ENCODE measurements at places on chromosomes 3 and 15.

GRCh38 chr15:35061161-35061824 is 23.8 kb downstream of the NANOGP8 start:
- no peak for DNase-seq

DNA sequence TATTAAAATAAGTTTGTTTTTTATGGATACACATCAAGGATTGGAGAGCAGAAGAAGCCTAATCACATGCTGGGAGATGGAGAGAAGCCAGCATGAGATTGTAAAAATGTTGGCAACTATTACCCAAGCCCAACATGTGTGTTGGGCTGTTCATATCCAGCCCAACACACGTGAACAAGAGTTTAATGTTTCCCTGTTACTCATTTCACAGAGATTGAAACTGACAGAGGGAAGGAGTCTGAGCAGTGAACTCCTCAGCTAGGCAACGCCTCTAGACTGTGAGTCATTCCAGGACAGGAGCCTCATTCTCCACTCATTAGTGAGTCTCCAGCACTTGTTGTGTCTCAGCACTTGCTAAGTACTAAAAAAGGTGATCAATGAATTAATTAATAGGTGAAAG is 43.2 kb upstream of the CMSS1 start:
- DNase-seq, result no peak

DNA sequence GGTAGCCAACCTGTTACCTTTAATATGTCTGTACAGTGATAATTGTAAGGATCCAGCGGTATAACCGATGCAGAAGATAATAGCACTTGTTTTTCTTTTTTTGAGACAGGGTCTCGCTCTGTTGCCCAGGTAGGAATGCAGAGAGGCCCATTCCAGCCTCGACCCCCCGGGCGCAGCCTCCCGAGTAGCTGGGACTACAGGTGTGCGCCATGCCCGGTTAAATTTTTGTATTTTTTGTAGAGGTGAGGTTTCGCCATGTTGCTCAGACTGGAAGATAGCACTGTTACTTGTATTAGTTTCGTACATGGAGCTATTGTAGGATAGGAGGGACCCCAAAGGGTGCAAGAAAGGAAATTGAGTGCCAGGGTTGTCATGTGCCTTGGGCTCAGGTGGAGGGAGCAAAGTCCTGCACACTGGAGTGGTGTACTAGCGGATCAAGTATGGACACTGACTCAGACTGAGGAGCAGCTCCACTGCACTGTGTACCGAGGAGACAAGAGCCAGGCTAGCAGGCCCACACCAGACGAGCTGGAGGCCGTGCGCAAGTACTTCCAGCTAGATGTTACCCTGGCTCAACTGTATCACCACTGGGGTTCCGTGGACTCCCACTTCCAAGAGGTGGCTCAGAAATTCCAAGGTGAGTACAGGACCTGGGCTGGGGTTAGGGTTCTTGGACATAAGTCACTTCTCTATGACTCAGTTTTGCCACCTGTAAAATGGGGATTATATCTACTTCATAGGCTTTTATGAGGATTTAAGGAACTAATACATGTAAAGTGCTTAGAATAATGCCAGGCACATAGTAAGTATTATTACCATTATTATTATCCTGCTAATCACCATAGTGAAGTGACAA is 1.0 kb downstream of the OGG1 start:
- DNase-seq, result no peak

DNA sequence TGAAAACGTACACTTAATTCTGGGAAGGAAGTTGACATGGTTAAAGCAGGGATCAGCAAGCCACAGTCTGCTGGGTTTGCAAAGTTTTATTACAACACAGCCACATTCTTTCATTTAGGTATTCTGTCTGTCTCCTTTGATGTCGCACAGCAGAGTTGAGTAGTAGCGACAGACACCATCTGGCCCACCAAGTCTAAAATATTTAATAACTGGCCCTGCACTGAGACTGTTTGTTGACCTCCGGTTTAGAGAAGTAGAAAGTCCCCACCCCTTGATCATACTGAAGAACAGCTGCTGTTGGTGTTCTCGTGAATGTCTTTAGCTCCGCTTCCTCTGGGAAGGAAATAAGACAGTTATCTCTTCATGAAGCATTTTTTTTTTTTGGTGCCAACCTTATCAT is 66.2 kb downstream of the MCTP2 start:
- DNase-seq, result no peak

DNA sequence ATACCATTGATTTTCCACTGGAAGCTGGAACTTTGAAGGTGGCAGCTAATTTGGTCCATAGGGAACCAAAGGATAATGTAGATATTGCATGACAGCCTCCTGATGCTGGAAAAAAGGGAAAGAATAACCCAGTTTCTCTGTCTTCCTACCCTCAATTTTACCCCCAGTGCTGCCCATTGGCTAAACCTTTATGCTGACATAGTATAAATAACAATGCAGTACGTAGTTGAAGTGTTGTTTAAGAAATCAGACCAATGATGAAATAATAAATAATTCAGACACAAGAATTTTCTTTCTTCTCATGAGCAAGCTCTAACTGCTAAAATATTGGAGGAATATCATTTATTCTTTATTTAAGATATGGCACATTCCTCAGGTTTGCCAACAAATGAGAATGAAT is 843.4 kb downstream of the EPHA3 start:
- DNase-seq, result no peak

DNA sequence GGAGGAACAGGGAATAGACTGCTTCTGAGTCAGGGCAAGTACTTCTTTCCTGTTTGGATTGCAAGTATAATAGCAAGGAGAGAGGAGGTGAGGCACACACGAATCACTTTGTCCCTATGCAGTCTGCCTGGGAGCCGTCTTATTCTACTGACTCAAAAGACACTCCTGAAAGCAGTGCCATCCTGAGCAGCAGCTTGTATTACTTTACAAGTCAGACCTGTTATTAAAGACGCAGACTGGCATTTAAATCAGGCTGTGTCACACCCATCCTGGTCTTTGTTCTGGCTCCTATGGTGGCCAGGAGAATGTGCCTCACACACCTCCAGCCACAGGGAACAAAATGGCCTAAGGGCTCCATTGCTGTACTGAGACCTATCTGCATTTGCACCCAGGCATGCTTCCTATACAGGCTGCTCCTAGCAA is 17.9 kb upstream of the SQOR start:
- no peak for DNase-seq

- DNase-seq, result no peak
Measured at GRCh38 chr15:31280046-31280830, 46.4 kb upstream of the KLF13 start.

- DNase-seq, result no peak
Measured at GRCh38 chr15:60421544-60421943, 23.8 kb upstream of the ANXA2 start.

DNA sequence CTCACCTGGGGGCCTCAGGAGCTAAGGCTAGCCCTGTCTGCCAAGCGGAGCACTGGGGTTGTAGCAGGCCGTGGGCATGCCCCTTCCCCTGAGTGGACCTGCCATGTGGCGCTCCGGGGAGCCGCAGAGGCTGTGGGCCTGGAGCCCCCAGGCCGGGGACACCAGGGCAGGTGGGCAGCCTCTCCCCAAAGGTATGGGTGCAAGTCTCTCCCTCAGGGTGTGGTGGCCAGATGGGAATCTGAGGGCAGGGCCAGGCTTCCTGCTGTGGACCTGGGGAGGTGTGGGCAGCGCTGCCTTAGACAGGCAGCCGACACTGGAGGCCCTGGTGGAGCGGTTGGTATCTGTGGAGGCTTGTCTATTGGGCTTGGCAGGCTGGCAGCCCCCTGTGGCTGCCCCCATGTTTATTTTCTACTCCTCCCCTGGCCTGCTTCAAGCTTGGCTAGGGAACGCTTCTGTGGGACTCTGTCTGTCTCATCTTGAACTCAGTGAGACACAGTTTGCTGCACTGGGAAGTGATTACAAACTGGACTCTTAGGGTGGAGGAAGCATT is 5.9 kb downstream of the ACVR2B start:
- no peak for DNase-seq

GRCh38 chr15:64067564-64068030 is 21.3 kb upstream of the DAPK2 start:
- DNase-seq, result peak; percentile 53

DNA sequence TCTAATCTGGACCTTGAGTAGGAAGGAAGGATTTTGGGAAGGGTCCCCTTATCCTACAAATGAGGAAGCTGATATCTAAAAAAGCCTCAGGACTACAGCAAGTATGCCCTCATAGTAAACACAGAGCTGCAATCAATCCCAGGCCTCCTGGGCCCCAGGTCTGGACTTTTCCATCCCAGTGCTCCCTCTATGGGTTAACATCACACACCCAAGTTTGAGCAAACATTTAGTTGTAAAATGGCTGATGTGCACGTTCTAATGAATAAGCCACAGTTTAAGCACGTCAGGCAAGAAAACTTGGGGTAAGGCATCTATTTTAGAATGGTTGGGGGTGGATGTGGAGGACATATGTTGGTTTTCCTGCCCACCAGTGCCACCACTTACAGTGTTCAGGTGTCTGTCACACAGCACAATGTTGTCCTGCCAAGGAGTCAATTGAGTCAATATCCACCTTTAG is 44.3 kb upstream of the UBE2E1 start:
- no peak for DNase-seq

- no peak for DNase-seq
Measured at GRCh38 chr3:136893848-136894443, 31.9 kb downstream of the NCK1 start.

GRCh38 chr3:125437631-125438435 is 62.7 kb upstream of the ZNF148 start:
- DNase-seq, result peak; percentile 55

- DNase-seq, result peak; percentile 71
Measured at GRCh38 chr15:60520825-60521368, 42.0 kb upstream of the ICE2 start.

DNA sequence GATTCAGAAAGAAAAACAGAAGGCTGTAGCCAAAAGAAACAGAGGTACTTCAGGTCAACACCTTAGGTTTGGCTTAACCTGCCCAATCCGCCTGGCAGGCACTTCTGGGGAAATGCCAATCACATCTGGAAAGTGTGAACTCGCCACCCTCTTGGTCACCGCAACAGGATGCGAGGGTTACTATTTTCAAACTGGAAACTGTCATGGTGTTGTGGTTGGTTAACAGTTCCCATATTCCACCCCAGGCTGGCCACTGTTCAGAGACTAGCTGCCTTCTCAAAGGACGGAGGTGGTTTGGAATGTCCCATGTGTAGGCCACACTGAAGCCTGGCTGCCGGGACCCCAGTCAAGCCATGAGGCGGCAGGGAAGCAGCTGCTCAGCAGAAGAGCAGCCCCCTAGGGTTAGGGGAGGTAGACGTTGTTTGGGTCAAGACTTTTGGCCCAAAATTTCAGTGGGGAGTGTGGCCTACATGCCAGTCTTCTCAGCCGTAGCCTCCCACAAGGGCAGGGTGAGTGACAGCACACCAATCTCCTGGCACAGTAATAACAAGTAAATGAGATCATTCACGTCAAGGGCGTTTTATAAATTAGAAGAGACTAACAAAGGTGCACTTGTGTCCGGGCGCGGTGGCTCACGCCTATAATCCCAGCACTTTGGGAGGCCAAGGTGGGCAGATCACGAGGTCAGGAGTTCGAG is 54.6 kb downstream of the UMPS start:
- no peak for DNase-seq

DNA sequence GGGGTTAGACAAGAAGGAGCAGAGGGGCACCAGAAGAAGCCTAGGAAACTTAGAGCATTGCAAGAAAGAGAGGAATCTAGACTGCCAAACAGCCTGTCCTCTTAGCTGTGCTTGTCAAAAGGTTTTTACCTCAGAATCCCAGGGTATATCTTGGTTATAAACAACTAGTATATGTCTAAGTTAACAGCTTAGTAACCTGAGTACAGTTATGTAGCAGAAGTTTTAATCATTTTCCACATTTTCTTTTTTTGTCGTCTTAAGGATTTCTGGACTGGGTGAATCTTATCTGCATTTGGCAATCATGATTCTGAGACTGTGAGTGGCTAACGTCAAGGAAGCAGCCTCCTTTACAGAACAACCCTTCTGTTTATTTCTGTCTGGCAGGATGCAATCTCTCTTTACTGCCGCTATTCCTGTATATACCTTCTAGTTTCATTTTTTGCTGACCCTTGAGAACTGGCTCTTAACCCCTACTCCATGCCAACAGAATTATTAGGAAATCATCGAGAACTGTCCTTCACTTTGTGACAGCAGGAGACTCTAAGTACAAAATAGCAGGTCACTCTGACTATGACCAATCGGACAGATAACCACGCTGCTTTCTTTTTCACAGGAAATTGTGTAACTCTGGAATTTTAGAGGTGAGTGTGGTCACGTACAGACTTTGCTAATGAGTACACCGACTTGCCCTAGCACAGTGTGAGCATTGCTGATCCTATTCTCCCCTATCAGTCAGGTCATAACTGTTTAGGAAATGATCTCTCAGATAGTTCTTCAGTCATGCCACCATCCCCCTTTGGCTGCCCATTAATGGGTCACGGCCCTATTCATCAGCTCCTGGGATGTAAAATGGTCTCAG is 3.3 kb upstream of the CP start:
- no peak for DNase-seq

GRCh38 chr3:38534604-38535003 is 38.5 kb downstream of the EXOG start:
- no peak for DNase-seq
